Activated T-cell treated with anti-CD3 and anti-CD28 coated beads, Interleukin-2, amount 50 U/mL, for 24 hours (primary cell): ENCODE measurements at places on chromosomes 16 and 17.
A peak's percentile ranks its signal among the peaks of the same experiment; 100 is the strongest.

GRCh38 chr16:55155815-55156214 lies 168.2 kb upstream of the IRX6 start:
- no peaks in the 10 kb centered on the region for H3K4me1 ChIP-seq
- no peak for DNase-seq
- H3K27ac ChIP-seq = no peak overlapping the region
- no peaks in the 10 kb centered on the region for H3K36me3 ChIP-seq

DNA sequence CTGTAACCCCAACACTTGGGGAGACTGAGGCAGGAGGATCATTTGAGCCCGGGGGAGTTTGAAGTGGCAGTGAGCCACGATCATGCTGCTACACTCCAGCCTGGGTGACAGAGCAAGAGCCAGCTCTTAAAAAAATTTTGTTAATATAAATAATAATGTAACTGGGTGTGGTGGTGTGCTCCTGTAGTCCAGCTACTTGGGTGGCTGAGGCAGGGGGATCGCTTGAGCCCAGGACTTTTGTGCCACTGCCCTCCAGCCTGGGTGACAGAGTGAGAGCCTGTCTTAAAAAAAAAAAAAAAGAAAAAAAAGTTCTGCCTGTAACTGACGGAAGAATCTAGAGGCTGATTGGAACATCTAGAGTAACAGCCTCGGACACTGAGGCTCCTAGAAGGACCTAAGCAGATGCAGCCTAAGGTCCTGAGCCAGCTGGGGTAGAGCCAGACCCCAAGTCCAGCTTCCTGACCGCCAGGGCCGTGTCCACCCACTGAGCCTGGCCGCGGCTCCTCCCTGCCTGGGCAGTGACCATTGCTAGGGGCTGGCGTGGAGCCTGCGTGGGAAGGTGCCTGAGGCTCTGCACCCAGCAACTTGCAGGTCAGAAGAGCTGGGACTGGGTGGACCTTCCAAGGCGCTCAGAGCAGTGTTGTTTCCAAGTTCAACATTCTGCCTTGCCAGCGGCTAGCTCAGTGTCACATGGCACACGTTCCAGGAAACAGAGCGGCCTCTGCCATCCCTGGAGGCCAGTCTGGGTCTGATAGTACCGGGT lies 209.4 kb upstream of the CIBAR2 start:
- H3K4me3 ChIP-seq = no peak overlapping the region
- H3K36me3 ChIP-seq = no peaks in the 10 kb centered on the region
- no peak for DNase-seq
- H3K27ac ChIP-seq = no peak overlapping the region
- no peaks in the 10 kb centered on the region for H3K27me3 ChIP-seq

DNA sequence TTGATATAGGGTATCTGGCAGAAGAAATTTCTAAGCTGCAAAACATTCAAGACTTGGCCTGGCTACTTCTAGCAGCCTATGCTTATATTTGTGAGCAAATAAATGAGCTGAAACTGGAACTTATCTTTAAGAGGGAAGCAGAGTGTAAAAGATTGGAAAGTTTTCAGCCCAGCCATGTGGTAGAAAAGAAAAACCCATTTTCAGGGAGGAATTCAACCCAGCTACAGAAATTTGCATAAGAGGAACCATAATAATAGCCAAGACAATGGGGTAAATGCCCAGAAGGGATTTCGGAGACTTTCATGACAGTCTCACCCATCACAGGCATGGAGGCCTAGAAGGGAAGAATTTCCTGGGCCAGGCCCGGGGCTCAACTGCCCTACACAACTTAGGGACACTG lies 31.7 kb downstream of the RNF112 start:
- no peak for DNase-seq
- no peaks in the 10 kb centered on the region for H3K36me3 ChIP-seq
- H3K4me1 ChIP-seq = peaks cover 5% of the 10 kb centered on the region

- H3K4me1 ChIP-seq = peaks cover 95% of the 10 kb centered on the region
- H3K4me3 ChIP-seq = peak overlapping the region; percentile 50
- peak overlapping the region; percentile 100 for H3K27ac ChIP-seq
- H3K36me3 ChIP-seq = peaks cover 30% of the 10 kb centered on the region
- no peaks in the 10 kb centered on the region for H3K27me3 ChIP-seq
- DNase-seq = peak; percentile 67
Measured at GRCh38 chr17:27475070-27475673, 18.9 kb downstream of the KSR1 start.

- no peak overlapping the region for H3K27ac ChIP-seq
- H3K4me1 ChIP-seq = no peaks in the 10 kb centered on the region
- DNase-seq = no peak
- H3K36me3 ChIP-seq = no peaks in the 10 kb centered on the region
- peaks cover 3% of the 10 kb centered on the region for H3K27me3 ChIP-seq
Measured at GRCh38 chr17:77542011-77542410, 401.2 kb downstream of the SEC14L1 start.

- H3K4me1 ChIP-seq = peaks cover 15% of the 10 kb centered on the region
- no peak for DNase-seq
- H3K4me3 ChIP-seq = no peak overlapping the region
- H3K27me3 ChIP-seq = peaks cover 32% of the 10 kb centered on the region
Measured at GRCh38 chr16:57627184-57627871, 1.1 kb upstream of the ADGRG1 start.

- H3K36me3 ChIP-seq = no peaks in the 10 kb centered on the region
- no peaks in the 10 kb centered on the region for H3K4me1 ChIP-seq
- H3K27ac ChIP-seq = no peak overlapping the region
- H3K4me3 ChIP-seq = no peak overlapping the region
- peaks cover 8% of the 10 kb centered on the region for H3K27me3 ChIP-seq
Measured at GRCh38 chr17:59527931-59528330, 37.5 kb upstream of the DHX40 start.

- H3K4me3 ChIP-seq = peak overlapping the region; percentile 96
- H3K27ac ChIP-seq = peak overlapping the region; percentile 94
- peaks cover 45% of the 10 kb centered on the region for H3K36me3 ChIP-seq
- DNase-seq = no peak
Measured at GRCh38 chr17:29586676-29587469, 2.6 kb downstream of the GIT1 start.

DNA sequence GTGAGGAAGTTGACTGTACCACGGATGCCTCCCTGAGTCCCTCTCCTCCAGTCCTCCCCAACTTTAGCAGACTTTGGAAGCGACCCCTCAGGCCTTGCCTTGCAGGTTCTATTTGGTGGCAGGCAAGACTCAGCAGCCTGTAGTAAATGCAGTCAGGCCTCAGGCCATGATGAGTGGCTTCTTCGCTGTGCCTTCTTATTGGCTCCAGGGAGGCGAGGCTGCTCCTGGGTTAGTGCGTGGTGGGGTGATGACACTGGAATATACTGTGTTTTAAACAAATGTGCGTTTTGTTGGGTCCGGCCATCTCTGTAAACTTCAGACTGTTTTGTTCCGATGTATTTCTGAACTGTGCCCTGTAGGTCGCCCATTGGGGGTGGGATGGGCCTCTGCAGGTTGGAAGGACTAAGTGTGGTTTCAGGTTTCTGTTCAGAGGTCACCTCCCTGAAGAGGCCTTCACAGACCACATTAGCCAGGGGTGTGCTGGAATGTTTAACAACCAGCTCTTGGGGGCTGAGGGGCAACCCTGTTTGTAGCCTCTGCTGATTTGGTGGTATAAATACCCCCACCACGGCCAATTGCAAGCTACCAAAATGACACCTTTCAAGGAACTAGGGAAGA lies 62.5 kb downstream of the CYLD start:
- H3K27ac ChIP-seq = no peak overlapping the region
- H3K36me3 ChIP-seq = peaks cover 17% of the 10 kb centered on the region
- no peak overlapping the region for H3K4me3 ChIP-seq

GRCh38 chr16:15772579-15773293 lies 84.1 kb downstream of the MYH11 start:
- no peak overlapping the region for H3K4me3 ChIP-seq
- no peak for DNase-seq
- no peaks in the 10 kb centered on the region for H3K27me3 ChIP-seq
- no peaks in the 10 kb centered on the region for H3K4me1 ChIP-seq
- H3K36me3 ChIP-seq = no peaks in the 10 kb centered on the region

DNA sequence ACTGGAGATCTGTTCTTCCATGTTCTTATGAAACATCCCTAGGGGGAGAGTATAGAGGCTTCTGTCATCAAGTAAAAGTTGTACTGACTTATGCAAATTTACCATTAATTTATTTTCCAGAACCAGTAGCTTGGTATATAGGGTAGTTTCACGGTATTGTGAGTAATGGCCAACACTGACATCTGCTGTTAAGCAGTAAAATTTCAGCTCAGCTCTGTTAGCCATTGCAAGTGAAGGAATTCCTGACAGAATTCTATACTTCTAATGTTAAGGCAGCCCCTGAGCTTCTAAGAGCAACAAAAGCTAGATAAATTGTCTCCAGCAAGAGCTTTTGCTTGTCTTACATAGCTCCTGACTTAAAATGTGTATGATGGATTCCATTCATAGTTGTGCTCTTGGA lies 613.5 kb upstream of the C16orf82 start:
- no peak overlapping the region for H3K4me3 ChIP-seq
- H3K27me3 ChIP-seq = peaks cover 16% of the 10 kb centered on the region
- no peaks in the 10 kb centered on the region for H3K36me3 ChIP-seq
- H3K4me1 ChIP-seq = peaks cover 3% of the 10 kb centered on the region

GRCh38 chr17:15323131-15323530 lies 18.3 kb downstream of the TEKT3 start:
- H3K4me3 ChIP-seq = no peak overlapping the region
- no peaks in the 10 kb centered on the region for H3K36me3 ChIP-seq
- H3K27ac ChIP-seq = no peak overlapping the region
- no peaks in the 10 kb centered on the region for H3K4me1 ChIP-seq
- DNase-seq = no peak

- DNase-seq = no peak
- peaks cover 12% of the 10 kb centered on the region for H3K4me1 ChIP-seq
- peak overlapping the region; percentile 25 for H3K4me3 ChIP-seq
- H3K27ac ChIP-seq = no peak overlapping the region
- H3K27me3 ChIP-seq = peaks cover 85% of the 10 kb centered on the region
- no peaks in the 10 kb centered on the region for H3K36me3 ChIP-seq
Measured at GRCh38 chr17:6070913-6071511, 833 bp downstream of the WSCD1 start.

- DNase-seq = no peak
- H3K36me3 ChIP-seq = peaks cover 4% of the 10 kb centered on the region
- no peaks in the 10 kb centered on the region for H3K27me3 ChIP-seq
- H3K27ac ChIP-seq = no peak overlapping the region
- H3K4me1 ChIP-seq = peaks cover 15% of the 10 kb centered on the region
Measured at GRCh38 chr16:9139965-9140364, 48.5 kb downstream of the HAPSTR1 start.

DNA sequence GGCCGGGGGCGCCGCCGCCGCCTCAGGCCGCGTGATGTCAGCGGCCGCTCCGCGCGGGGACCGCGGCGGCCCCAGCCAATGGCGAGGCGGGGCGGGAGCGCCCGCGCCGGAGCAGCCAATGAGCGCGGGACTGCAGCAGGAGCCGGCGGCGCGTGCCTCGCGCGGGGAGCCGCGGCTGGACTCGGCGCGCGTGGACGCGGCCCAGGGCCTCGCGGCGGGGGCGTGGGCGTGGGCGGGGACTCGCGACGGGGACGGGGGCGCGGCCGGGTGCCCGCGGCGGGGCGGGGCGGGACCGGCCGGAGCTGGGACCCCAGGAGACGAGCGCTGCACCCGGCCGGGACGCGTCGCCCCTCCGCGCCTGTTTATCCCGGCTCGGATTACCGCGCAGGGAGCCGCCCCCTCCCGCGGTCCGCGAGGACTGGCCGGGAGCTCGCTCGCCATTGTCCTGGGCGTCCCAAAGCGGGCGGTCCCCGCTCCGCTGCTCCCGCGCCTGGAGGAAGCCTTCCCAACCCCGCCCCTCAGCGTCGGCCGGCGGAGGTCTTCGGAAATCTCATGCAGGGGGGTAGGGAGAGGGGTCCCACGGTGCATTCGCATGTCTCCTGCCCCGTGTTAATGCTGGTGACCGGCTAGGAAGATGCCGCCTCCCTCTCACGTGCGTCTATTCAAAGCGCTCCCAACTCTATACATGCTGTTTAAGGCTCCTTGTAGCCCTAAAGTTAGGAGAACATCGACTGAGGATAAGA lies at the start of gene RNF157:
TSS of gene RNF157 (minus strand) at position 33 of the 743 bp plus-strand sequence. CDS start 253 bp downstream, outside the sequence.
- peak within 1 kb of the TSS; percentile 81 for H3K4me3 ChIP-seq
- H3K4me1 ChIP-seq = peaks cover 61% of the 10 kb centered on the region
- peak; percentile 75 for DNase-seq

GRCh38 chr17:75894049-75894733 lies 2.6 kb downstream of the TRIM65 start:
- H3K4me1 ChIP-seq = peaks cover 36% of the 10 kb centered on the region
- peak overlapping the region; percentile 79 for H3K27ac ChIP-seq
- no peak for DNase-seq
- H3K4me3 ChIP-seq = peak overlapping the region; percentile 31
- H3K36me3 ChIP-seq = peaks cover 74% of the 10 kb centered on the region

DNA sequence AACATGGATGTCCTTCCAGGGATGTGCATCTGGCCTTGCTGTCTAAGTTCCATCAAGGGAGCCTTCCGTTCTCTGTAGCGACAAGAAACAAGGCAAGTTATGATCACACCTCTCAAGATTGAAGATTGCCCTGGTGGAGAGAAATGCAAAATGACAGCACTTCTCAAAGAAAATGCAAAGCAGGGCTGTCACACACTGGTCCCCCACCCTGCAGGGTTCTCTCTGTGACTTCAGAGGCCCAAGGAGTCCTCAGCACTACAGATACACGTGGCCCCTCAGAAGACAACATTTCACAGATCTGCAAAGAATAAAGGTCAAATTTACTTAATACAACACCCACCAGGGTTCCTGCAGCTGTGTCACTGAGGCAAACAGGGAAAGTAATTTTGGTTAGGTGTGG lies 60.7 kb upstream of the TEX2 start:
- peaks cover 30% of the 10 kb centered on the region for H3K4me1 ChIP-seq
- no peaks in the 10 kb centered on the region for H3K36me3 ChIP-seq
- H3K27ac ChIP-seq = peak overlapping the region; percentile 24
- no peak overlapping the region for H3K4me3 ChIP-seq
- DNase-seq = no peak

- no peaks in the 10 kb centered on the region for H3K27me3 ChIP-seq
- H3K27ac ChIP-seq = peak overlapping the region; percentile 98
- peaks cover 20% of the 10 kb centered on the region for H3K36me3 ChIP-seq
- H3K4me1 ChIP-seq = peaks cover 86% of the 10 kb centered on the region
Measured at GRCh38 chr17:67421869-67422273, 44.8 kb downstream of the PITPNC1 start.

DNA sequence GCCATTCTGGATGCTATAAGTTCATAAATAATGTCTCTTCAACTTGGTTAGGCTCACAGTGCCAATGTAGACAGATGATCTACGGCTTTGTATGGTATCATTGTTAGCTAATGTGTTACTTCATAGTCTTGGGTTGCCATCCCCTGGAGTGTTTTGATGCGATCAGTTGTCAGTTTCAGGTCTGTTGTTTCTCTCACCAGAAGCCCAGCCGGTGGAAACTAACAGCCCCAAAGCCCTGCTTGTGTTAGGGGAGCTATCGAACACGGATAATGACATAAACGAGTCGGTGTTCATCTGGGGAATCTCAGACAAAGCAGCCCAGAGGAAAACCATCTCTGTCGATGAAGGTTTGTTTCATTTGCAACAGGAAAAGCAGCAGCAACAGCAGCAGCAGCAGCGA lies 107.4 kb upstream of the ANKFN1 start:
- H3K27ac ChIP-seq = no peak overlapping the region
- H3K27me3 ChIP-seq = peaks cover 17% of the 10 kb centered on the region
- H3K4me1 ChIP-seq = no peaks in the 10 kb centered on the region
- DNase-seq = no peak
- H3K4me3 ChIP-seq = no peak overlapping the region
- no peaks in the 10 kb centered on the region for H3K36me3 ChIP-seq

GRCh38 chr17:82383411-82383810 lies 11.8 kb downstream of the UTS2R start:
- peaks cover 5% of the 10 kb centered on the region for H3K4me1 ChIP-seq
- H3K4me3 ChIP-seq = no peak overlapping the region
- DNase-seq = no peak
- H3K27me3 ChIP-seq = peaks cover 23% of the 10 kb centered on the region
